Breast epithelium (tissue), 4 donors: ENCODE measurements at places on chromosomes 6 and 20. TPM values are rescaled to one million over a fixed set of nuclear protein-coding genes. Genes with fewer than 3 reads are reported as not detected.

Gene STMND1
- 2.5 TPM for total RNA-seq

Gene PXDC1
- total RNA-seq = 86.2 TPM

Gene FLRT3
- 12.0 TPM for total RNA-seq

Gene PTCRA
- total RNA-seq = not detected

Gene UST
- 28.8 TPM for total RNA-seq

GRCh38 chr6:36309900-36310299 is 26.8 kb downstream of the BNIP5 start:
- DNase-seq = no peak

GRCh38 chr6:72132851-72133250 is 246.5 kb downstream of the RIMS1 start:
- DNase-seq = no peak

- DNase-seq = no peak
These were observed 86.1 kb upstream of the STMND1 start for GRCh38 chr6:17015551-17016381.

DNA sequence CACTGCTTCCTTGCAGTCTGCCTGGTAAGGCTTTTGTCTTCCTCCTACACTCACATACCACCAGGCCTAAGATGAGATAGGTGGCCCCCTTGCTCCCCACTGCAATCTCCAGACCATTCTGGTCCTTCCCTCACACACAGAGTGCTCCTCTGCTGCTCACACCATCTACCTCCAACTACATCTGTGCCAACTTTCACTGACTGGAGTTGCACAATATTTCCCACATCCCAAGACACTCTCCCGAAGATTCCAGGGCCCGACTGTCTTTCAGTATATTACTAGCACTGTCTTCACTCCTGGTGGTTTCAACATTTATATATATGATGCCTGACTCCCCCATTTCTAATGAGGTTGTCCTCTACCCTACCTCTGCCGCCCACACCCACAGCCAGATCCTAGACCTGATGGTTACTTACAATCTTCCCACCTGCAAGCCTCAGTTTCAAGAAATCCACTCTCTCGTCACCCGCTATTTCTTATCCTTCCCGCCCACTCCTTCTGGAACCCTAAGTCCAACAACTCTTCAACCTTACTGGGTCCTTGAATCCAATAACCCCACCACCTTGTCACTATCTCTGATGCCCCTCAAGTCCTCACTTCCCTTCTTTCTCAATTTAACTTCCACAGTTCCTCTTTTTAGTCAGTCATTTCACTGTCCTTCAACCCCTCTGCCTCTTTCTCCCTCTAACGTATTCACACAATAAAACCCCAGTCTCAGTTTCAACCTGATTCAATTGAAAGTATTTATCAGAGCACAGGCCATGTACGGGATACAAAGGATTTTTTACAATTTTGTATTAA is 21.6 kb downstream of the RALGAPA2 start:
- DNase-seq = no peak

GRCh38 chr20:43739148-43739749 is 12.4 kb upstream of the GTSF1L start:
- no peak for DNase-seq

- no peak for DNase-seq
These were observed 1091.1 kb upstream of the GJE1 start for GRCh38 chr6:141041596-141042087.

DNA sequence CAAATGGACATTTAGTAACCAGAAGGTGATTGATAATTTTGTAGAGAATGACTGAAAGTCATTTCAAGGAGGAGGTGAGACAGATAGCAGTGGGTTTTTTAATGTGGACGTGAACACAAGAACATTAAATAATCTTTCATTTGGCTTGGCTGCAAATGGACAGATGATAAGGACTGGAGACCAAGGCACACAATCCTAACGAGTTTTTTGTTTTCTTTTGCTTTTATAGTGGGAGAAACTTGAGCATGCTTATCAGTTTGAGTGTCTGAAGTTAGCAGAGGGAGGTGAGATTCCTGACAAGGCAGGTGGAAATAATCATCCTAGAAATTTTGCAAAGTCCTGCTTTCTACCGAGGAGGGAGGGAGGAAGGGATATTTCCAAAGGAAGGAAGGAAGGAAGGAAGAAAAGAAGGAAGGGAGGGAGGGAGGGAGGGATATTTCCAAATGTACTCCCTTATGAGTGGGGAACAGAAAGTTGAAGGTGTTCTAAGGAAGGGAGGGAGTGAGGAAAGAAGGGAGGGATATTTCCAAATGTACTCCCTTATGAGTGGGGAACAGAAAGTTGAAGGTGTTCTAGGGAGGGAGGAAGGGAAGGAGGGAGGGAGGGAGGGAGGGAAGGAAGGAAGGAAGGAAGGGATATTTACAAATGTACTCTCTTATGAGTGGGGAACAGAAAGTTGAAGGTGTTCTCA is 63.1 kb downstream of the RNF217 start:
- DNase-seq = no peak

DNA sequence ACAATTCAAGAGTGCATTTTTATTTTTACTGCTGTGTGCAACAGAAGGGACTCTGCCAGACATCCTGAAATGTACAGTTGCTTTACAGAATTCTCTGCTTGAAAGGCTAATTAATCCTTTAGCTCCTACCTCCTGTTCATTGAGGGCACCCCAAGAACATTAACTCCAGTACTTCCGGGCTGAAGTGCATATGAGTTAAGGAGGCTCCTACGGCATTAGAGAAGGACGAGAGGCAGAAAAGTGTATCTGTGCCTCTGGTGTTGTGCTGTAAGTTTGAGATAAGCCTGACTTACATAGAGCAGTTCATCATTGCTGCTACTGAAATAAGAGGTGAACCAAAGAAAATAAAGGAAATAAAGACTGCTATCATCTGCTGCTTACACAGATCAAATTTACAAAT is 609.3 kb upstream of the ADGRB3 start:
- DNase-seq = no peak

- DNase-seq = no peak
These were observed 21.9 kb downstream of the TREML1 start for GRCh38 chr6:41132254-41132653.

DNA sequence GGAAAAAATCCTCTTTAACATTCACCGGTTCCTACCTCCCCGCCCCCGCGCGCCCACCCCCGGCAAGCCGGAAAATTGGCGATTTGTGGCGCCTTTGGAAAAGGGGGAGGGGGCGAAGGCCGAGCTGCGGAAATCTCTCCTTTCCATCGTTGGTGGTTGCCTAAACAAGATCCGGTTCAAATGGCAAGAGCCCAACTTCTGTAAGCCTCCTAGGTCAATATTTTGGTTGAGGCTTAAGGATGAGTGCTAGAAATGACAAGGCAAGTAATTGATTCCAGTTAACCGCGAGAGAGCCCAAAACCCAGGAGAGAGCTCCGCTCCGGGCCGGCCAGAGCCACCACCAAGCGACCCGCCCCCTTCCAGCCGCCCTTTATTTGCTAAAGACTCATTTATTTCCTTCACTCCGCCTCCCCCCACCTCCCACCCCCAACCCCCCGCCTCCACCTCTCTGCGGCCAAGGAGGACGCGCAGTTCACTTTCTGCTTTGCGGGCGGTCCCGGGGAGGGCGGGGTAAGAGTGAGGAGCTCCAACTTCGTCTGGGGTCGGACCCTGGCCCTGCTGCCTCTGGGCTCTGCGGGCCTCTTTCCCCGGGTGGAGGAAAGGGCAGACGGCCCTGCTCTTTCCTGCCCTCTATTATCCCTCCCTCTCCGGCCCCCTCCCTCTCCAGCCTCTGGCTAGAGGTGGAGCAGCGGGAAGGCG is 838 bp upstream of the NKX2-2 start:
- no peak for DNase-seq

GRCh38 chr20:19929481-19930145 is 87.5 kb upstream of the NAA20 start:
- DNase-seq = no peak

DNA sequence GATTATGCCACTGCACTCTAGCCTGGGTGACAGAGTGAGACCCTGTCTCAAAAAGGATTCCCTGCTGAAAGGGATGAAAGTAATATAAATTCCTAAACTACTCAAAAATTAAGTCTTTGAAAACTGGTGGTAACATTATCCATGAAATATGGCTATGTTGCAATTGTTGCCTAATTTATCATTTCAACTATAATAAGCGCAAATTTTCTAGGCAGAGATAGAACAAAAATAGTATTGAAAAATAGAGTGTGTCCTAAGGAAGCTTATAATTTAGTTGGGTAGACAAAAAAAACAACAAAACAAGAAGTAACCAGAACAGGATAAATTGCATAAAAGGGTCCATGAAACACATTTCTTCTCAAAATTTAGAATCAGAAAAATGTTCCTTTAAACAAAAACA is 68.0 kb downstream of the FKBP5 start:
- no peak for DNase-seq

- DNase-seq = no peak
These were observed 2.5 kb upstream of the IGF2R start for GRCh38 chr6:159966339-159966738.

DNA sequence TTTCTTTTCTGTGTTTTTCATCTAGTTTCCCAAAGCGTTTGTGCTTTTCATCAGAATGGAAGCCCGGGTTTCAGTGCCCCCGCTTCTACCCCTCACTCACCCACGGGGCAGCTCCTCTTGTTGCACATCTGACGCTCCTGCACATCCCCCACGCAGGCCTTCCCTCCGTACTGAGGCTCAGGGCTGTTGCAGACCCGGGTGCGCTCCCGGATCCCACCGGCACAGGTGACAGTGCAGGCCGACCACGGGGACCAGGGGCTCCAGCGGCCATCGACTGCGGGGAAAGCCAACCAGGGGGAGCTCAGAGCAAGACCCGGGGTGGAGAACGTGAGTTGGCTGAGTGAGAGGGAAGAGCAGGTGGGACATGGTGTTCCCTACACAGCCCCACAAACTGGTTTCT is 19.0 kb downstream of the THBS2 start:
- DNase-seq = no peak

- no peak for DNase-seq
These were observed 38.3 kb upstream of the HMGCLL1 start for GRCh38 chr6:55617272-55617671.

- no peak for DNase-seq
These were observed 3.0 kb upstream of the NCOA7 start for GRCh38 chr6:125787791-125788190.
